ENCODE measurements at places on chromosomes 6 and 20. TPM values are rescaled to one million over a fixed set of nuclear protein-coding genes. Genes with fewer than 3 reads are reported as not detected.

The SIRPB1 gene
- total RNA-seq, result 3.4 TPM

DNA sequence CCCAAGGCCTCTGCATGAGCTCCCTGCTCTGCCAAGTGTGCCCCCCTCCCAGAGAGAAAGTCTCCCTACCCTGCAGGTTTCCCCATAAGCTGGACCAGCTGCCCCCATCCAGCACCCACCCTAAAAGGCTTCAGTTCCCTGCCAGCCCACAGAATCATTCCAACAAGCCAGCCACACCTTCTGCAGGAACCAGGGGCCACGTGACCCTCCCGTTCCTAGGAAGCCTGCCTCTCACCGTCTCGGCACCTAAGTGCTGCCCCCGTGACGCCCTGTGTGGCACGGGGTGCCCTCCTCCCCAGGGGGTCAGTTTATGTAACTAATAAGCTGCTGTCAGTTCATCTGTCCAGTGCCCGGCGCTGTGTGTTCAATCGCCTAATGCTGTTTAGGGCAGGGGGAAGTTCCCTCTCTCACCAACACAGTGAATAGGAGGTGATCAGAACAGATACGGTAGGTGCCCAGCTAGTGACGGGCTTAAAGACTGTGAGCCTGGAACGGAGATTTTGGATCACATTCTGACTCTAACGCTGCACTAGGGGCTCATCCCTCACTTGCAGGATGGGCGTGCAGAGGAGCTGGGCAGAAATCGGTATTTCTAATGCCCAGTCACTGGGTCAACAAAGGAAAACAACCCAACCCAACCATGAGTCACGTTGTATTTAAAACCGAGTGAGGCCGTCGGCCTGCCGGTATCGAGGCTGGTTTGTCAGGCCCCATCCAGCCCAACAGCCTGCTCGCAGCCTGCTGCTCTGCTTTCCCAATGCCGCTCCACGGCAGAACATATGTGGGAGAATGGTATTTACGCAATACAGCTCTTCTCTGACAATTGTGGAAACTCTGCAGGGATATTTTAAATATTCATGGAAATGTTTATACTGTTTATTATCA, 56.0 kb downstream of the RAMACL start:
- peak; percentile 73 for DNase-seq

The HS3ST5 gene
- 0.40 TPM for total RNA-seq

- no peak for DNase-seq
These were observed 8.0 kb upstream of the KIF13A start for GRCh38 chr6:17995414-17995813.

- DNase-seq, result peak; percentile 44
These were observed 831 bp downstream of the PMEPA1 start for GRCh38 chr20:57708694-57709673.

GRCh38 chr6:26431258-26432172, 8.8 kb upstream of the BTN3A3 start:
- no peak for DNase-seq

The FAM83D gene
- 84.0 TPM for total RNA-seq

DNA sequence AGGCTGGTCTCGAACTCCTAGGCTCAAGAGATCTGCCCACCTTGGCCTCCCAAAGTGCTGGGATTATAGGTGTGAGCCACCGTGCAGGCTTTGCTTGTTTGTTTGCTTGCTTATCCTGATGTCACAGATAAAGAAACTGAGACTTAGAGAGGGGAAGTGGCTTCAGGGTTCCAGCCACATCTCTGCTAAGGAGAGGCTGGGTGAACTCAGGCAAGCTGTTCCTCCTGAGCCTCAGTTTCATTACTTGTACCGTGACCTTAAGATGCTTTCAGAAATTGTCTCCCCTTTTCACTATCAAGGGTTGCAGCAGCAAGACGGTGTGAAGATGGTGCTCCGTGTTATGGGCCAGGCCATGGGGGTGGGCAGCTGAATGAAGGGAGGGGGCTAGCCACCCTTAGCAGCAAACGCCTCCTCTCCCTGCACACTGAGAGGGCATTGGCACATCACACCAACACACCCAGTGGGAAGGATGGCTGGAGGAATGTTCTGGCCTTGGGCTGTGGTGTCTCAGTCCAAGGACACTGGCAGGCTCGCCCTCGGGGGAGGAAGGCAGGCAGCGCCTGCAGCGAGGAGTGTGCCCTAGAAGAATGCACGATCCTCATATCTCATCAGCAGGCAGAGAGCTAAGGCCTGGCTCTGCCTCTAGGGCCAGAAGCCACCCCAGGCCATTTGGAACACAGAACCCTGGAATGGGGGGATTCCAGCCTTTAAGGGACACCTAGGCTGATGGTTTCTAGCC, 48.2 kb upstream of the TLDC2 start:
- no peak for DNase-seq

DNA sequence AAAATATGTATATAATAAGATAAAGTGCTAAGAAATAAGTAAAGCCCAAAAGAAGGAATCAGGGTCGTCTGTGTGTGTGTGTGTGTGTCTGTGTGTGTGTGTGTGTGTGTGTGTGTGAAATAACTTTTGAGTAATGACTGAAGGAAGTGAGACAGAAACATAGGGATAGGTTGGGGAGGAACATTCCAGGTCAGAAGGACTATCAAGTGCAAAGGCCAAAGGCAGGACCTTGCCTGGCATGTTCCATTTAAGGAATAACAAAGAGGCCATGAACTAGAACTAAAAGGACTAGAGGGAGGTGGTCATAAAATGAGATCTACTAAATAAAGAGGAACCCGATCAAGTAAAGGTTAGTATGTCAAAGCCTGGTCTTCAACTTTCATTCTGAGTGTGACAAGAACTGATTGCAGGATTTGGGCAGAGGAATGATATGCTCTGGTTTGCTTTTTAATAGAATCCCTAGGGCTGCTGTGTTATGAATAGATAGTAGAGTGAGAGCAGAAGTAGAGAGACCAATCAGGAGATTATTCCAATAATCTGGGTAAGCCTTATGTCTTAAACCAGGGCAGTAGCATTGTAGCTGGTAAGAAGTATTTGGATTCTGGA, 6.9 kb downstream of the ENPP3 start:
- no peak for DNase-seq

The FLRT3 gene
- 4.6 TPM for total RNA-seq
